ENCODE measurements at places on chromosomes 5 and 9.
A peak's percentile ranks its signal among the peaks of the same experiment; 100 is the strongest.

DNA sequence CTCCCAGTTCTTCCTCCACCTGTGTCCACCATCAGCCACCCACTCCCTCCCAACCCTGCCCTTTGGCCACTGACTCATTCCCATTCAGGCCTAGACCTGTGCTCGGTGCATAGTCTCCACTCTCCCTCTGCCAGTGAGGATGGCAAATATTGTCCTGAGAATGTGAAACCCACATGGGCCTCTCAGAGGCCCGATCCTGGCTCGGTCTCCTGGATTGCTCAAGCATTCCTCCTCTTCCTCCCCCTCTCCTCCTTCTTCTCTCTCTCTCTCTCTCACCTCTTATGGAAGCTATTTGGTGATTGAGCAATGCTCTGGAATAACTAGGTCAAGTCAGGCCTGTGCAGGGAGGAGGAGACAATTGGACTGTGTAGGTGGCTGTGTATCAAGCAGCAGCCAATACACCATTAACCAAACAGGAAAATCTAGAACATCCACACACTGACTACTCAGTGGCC lies 99.9 kb downstream of the KLF4 start:
- DNase-seq, result peak; percentile 68

- DNase-seq, result no peak
These were observed 80.0 kb downstream of the NREP start for GRCh38 chr5:111676926-111677415.

DNA sequence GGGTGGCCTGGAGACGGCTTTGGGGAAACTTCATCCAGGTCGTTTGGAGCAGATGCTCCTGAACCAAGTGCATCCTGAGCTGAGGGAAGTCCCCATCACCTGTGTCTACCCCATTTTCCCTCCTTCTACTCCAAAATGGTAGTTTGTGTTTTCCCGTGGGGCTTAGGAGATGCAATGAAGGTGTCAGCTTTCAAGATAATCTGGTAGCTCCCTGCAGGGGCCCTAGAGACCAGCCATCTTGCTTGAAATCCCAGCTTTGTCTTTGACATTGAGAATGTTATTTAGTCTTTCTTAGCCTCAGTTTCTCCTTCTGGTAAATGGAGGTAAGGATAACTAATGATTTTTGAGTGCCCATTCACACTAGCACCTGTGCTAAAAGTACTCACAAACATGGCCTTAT lies 77.4 kb downstream of the WWC1 start:
- no peak for DNase-seq

- no peak for DNase-seq
These were observed 380.2 kb upstream of the ZNF462 start for GRCh38 chr9:106482733-106483132.

- DNase-seq, result no peak
These were observed 295.0 kb downstream of the CAAP1 start for GRCh38 chr9:26597542-26598149.

- no peak for DNase-seq
These were observed 831.5 kb downstream of the MAT2B start for GRCh38 chr5:164336906-164337305.

GRCh38 chr5:7016999-7017747 lies 303.9 kb downstream of the TENT4A start:
- DNase-seq, result no peak

- DNase-seq, result no peak
These were observed 79.4 kb downstream of the FBXL7 start for GRCh38 chr5:15579193-15579990.

DNA sequence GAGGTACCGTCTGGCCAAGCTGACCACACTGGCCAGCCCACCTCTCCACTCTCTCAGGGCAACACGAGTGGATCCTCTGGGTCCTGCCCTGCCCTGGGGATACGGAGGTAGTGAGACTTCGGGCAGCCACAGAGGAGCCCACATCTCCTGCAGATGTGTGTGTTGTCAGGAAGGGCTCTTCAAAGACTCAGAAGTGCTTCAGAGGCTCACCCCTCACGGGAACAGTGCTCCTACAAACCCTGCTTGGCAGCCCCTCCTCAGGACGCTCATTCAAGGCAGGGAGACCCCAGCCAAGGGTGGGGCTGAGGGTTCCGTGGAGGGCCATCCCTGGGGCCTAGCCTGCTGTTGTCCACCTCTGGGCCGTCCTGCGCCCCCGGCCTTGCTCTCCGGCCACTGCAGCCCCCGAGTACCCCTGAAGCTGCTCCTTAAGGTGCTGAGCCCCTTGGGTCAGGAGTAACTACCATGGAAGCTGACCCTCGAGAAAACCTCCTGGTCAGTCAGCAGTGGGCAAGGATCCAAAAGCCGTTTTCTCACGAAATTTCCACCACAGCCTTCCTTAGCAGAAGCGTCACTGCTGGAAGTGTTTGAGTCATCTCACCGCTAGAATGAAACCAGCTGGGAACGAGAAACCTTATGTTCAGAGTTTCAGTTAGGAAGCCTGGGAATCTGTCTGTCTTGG lies 23.2 kb upstream of the LRRC14B start:
- DNase-seq, result no peak

DNA sequence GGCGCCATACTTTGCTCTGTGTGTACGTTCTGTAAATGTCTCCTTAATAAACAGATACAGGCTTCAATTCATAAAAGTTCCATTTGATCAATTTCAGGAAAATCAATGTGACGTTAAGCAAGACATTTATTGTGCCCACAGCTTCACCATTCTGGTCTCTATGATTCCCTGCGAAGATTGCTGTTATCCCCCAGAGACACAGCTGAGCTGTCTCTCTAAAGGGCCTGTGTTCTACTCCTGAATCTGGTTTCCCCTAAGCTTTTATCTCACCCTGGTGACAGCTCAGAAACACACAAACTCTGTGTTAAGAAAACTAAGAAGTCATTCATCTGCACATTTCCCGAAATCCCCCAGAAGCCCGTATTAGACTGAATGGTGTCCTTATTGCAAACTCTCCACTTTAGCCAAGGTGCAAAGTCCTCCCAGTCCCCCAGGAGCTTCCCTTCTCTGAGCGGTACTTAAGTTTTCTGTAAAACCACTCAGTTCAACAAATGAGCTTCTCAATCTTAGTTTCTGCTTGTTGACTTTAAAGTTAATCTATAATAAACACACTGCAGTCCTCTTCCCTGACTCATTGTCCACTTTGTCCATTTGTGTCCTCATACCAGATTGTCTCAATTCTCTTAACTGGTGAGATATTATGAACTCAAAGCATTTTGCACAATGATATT lies 1.4 kb upstream of the C5orf15 start:
- peak; percentile 46 for DNase-seq

DNA sequence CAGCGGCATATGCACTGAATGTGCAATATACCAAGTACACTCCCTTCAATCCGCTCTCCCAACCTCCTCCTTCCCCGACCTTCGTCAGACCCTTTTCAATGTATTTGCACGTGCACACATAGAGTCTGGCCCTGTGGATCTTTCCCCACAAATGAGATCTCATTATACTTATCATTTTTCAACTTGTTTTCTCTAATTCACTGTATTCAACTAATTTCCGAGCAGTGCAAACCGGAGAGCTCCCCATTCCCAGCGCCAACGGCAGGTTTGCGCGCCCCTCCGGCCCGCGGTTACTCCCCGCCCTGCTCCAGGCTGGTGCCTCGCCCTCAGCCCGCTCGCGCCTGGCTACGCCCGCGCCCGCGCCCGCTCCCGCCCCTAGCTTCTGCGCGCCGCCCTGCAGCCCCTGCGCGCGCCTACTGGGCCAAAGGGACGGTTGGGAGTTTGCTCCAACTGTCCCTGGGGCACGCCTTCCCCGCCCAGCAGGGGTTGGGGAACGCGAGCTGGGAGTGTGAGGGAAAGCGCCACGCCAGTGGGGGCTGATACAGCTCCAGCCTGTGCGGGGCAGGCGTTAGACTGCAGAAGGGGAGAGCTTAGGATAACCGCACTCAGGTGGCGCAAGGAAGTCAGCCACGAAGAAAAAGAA lies 3.3 kb upstream of the CDC20B start:
- DNase-seq, result no peak

GRCh38 chr9:136543830-136544547 lies 1.9 kb downstream of the NOTCH1 start:
- DNase-seq, result no peak

- no peak for DNase-seq
These were observed 42.4 kb downstream of the OXCT1 start for GRCh38 chr5:41827792-41828191.

GRCh38 chr5:98917433-98917832 lies 11.4 kb downstream of the CHD1 start:
- DNase-seq, result no peak

DNA sequence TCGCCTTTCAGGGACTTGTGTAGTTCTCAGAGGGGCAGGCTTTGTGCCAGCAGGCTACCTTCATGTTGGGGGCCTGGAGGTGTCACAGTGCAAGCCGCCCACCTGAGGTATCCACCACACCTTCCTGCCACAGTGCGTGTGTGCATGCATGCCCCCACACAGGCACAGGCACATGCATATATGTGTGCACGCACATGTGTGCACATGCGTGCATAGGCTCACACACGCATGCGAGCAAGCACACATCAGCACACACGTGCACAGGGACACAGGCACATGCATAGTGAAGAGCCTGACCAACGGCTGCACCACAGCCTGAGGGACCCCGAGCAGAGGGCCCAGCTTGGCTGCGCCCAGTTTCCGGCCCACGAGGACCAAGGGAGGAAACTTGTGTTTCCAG lies 36.1 kb downstream of the IRX4 start:
- DNase-seq, result no peak

- no peak for DNase-seq
These were observed 159.9 kb downstream of the NTRK2 start for GRCh38 chr9:84829471-84829870.

- no peak for DNase-seq
These were observed 56.6 kb downstream of the NDUFS4 start for GRCh38 chr5:53616939-53617549.

DNA sequence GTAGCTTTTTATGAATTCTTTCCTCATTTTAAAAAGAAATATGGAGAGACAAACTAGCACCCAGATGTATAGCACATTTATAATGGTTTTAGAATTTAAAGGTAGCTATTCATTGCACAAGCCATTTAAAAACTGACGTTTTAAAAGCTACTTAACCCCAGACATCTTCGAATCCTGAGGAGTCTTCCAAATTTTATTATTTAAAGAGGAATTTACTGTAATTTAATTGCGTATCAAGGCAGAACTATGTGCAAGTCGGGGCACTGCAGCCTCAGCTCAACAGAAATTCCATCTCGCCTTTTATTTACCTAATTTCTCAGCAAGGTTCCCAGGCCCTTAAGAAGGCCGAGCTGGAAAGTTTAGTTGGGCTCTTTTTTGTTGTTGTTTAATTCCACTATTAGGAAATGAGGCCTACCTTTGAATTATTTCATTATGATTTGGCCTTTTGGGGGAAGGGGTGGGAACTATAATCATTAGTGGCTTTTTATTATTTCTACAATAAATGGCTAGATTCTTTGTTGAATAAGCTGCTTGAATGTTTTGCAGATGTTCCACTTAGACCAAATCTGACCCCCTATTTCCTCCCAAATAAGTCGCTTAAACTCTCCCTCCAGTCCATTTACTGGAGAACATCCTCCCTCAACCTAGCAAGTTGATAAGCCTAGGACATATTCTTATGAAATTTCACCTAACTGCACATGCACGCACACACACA lies 20.2 kb downstream of the NR2F1 start:
- no peak for DNase-seq

- DNase-seq, result no peak
These were observed 23.5 kb downstream of the KLF9 start for GRCh38 chr9:70390933-70391341.

GRCh38 chr9:69697475-69697874 lies 25.3 kb upstream of the APBA1 start:
- DNase-seq, result no peak

DNA sequence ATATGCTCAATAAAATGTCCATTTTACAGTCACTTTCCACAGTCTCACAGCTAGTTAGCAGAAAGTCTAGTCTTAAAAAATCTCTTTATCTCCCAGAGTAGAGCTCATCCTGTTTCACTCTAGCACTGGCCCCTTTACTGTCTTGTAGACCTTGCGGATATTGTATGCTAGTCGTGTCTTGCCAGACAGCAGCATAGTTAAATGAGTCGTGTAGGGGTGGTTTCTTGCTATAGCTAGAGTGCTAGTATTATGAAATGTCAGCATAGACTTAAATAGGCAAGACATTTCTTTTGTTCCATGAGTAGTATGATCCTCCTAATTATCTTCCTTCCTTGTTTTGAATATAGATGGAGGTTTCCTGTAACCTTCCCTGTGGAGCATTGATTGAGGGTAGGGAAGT lies 77.4 kb downstream of the C7 start:
- no peak for DNase-seq

DNA sequence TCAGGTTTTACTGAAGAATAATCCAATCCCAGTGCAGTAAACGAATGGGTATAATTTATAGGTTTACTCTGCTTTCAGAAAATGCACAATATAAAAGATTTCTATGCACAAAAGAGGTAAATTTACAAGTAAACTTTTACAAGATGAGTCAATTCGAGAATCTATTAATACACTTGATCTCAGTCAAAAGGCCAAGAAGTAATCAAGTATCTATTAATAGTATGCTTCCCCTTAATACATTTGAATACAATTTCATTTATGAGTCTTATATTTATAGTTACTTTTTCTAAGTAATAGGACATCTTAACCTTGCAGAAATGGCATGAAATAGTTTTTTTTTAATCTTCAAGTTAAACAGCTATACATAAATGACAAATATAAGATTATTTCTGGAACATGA lies 355.2 kb upstream of the EFNA5 start:
- DNase-seq, result no peak

GRCh38 chr5:14665101-14665822 lies 744 bp downstream of the OTULIN start:
- peak; percentile 49 for DNase-seq

- no peak for DNase-seq
These were observed 26.8 kb downstream of the ANP32B start for GRCh38 chr9:98009936-98010335.

DNA sequence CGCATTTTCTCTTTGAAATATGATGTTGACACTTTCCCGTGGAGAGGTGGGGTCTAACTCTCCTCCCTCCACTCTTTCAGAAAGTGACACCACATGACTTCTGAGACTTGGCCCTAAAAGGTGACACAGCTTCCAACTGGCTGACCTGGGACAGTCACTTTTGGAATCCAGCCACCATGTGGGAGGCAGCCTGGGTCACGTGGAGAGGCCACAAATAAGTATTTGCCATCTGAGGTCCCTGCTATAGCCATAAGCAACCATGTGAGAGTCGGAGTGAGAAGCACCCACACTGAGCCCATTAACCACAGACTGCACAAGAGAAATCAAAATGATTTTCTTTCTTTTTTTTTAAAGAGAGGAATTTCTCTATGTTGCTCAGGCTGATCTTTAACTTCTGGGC lies 4.1 kb upstream of the PHYKPL start:
- no peak for DNase-seq
